SK-N-SH (cell line): ENCODE measurements at places on chromosomes 5 and 9.

DNA sequence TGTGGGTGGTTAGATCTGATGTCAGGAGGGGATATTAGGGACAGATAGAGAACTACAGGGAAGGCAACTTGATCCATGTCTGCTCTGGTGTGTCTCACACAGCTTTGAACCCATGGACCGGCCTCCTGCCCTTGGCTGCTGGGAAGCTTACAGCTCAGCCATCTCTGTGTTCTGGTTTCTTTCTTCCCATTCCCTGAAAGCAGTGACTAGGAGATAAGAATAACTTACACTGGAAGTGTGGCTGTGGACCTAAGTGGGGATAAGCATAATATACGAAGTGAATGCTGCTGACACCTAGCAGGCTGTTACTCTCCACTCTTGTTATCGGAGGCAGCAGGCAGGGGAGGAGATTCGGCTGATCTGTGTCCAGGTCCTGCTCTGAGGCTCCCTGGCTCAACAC lies 282.3 kb upstream of the TUT7 start:
- no peak for DNase-seq

GRCh38 chr9:117887941-117888340 lies 183.7 kb downstream of the TLR4 start:
- DNase-seq = no peak

DNA sequence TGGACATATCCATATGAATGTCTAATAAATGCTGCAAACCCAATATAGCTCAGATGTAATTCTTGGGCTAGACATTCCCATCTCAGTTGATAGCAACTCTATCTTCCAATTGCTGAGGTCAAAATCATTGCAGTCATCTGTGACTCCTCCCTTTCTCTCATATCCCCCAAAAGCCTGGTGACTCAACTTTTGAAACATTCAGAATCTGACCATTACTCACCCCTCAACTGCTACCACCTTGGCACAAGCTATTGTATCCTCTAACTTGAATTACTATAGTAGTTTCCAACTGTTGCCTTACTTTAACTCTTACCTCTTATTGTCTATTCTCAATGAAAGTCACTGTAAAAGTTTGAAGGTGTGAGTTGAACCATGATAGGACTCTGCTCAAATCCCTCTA lies 600.1 kb upstream of the RGMB start:
- DNase-seq = no peak

- DNase-seq = no peak
These were observed 29.3 kb upstream of the ABL1 start for GRCh38 chr9:130805510-130806326.

DNA sequence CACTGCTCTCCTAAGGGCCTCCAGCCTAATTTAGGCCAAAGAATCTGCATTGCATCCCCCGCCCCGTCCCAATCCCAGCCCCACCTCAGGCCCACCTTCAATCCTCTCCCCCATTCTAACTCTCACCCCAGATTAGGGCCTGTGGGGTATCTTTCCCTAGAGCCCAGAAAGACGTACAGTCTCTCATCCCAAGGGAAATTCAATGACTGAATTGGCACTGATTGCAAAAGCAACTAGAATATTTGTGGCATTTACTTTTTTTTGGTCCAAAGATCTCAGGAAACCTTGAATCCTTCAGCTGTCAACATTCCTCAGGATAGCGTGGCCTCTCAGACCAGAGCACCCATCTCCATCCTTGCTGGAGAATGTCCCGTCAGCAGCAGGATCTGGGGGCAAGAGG lies 30.6 kb downstream of the TRMO start:
- DNase-seq = no peak

- peak; percentile 91 for DNase-seq
These were observed at the start of gene FBXO10 for GRCh38 chr9:37575921-37576721. Gene FBXO10 (minus strand): TSS chr9:37576380. CDS start chr9:37541768, 34,612 bp downstream.

DNA sequence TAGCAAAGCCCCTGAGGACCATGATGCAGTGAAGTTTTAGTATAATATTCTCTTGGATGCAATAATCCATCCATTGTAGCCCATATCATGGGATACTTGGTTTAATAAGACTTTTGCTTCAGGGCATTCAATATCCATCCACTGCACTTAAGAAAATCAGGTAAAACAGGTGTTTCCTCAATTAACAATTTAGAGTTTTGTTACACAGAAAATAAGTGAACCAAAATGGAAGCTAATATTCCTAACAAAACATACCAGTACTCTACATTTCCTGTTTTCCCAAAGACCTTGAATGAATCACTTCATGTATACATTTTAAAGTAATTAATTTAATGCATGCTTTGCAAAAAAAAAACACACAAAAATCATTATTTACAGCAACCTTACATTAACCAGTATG lies 305.6 kb downstream of the NR2F1-AS1 start:
- DNase-seq = no peak

- DNase-seq = no peak
These were observed 38.7 kb downstream of the APC start for GRCh38 chr5:112776301-112776856.

DNA sequence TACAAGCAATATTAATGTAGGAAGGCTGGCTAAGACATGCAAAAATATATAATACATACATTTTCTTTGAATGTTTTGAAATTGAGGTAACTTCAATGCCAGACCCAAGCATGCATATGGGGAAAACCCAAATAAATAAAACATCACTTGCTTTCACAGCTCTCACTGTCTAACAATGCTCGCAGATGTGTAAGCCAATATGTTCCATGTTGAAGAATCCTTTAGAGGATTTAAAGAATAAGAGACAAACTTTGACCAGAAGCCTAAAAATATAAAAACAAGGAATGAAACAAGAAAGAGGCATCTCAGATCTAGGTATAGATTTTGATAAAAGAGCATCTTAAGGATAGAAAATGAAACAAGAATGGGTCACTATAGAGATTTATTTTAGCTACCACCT lies 354.2 kb downstream of the CDH10 start:
- no peak for DNase-seq

DNA sequence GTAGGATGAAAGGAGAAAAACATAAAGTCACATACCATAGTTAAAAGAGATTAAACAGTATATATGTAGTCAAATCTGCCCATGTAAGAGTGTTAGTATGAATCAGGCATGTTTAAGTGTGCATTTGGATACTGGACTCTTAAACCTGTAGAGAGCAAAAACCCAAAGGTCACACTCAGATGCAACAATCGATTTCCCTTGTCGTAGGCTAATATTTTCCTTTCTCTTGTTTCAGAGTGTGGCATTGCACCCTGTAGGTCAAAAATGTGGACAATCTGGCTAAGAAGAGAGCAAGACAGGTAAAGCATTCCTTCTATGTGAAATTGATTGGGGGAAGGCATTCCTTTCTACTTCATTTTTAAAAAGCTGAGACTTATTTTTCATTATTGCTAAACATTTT lies 8.9 kb downstream of the JAKMIP2 start:
- DNase-seq = no peak

DNA sequence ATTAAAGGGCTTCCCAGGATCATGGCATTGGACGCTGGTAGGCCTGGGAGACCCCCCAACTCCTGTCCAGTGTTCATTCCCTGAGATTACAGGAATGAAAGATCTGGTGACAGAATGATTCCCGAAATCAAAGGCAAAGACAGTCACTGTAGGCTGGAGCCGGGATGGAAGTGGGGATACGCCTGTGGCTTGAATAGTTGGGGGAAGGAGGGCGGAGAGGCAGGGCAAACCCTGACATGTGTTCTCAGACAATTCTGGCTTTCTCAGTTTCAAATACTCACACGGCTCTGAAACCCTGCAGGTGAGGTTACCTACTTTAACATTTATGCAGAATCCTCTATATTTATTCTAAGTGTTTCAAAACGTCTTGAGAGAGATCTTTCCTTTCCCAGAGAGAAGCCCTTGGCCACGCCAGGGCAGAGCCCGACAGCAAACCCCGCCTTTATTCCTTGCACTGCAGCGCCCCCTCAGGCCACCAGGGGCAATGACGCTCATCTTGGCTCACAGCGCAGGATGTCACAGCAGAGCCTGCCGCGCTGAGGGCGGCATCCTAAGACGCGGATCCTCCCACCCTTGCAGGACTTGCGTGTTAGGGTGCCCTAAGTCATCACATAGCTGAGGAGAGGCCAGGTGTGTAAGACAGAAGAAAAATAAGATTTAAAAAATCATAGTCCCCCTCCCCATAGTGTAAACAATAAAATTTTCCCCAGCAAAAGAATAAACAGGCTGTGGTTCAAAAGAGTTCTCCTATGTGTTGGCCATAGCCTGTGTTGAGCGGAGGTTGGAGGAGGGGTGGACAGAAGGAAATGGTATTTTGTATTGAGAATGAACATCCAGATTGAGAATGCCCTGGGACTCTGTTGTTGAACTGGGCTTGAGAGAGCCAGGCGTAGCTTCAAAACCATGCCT lies 284.5 kb downstream of the NTRK2 start:
- DNase-seq = peak; percentile 85

DNA sequence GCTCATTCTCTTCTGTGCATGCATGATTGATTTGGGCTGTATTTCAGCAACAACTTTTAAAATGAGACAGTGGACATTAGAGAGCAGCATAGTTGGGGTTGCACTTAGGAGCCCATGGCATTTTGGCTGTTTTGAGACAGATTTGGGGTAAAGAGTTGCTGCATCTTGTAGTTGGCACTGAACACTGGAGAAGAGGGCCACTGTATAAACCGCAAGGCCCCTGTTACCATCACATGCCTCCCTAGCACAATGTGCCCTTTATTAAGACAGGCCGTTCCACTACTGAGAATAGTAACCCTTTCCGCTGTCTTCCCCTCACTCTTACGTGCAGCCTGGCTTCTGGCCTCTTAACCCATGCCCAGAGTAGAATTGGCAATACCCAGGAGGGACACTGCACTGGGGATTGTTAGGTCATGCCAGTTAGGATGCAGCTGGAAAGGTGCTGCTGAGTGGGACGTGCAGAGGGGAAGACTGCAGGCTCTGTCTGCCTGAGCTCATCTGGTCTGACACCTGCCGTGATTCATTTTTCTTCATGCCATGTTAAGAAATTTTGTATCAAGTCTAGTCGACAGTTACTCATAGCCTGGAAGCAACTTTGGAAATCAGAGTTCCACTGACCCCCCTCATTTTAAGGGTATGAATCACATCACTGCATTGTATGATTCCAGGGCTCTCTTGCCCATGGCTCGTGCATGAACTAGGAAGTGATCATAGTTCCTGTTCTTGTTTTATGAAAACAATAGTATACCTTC lies 146.9 kb upstream of the DMRT1 start:
- no peak for DNase-seq

GRCh38 chr9:130465383-130466096 lies 20.8 kb downstream of the ASS1 start:
- DNase-seq = no peak

DNA sequence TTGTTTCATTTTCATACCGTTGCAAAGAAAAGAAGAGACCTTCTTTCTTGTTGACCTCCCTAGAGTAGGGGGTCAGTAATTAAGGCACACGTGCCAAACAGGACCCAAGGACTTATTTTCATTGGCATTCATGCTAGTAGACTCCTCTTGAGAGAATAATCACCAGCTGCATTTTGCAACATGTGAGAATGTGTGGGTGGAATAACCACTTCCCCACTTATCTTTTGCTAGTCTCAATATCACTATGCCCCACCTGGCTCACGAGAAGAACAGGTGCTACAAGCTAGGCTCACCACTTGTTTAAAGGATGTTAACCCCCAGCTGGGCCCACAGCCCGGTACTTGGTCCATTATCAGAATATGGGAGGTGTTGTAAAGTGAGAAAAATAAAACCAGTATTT lies 460.7 kb upstream of the MEF2C start:
- no peak for DNase-seq

DNA sequence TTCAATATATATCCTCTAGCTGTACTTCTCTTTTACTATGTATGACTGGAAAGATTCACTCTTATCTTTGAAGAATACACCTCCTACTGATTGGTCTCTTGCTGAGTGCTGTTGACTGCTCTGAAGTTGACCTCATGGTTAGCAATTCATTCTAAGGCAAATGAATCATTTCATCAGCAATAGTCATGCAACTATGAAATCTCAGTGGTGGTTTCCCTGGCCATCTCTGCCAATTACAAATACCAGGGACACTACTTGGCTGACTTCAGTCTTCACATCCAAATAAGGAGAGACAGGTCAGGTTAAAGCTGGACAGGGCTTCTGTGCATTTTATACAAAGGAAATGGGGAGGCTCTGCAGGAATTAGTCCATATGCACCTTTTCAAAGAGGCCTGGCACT lies 333.5 kb upstream of the ACTBL2 start:
- no peak for DNase-seq

GRCh38 chr5:169656125-169656901 lies 19.2 kb downstream of the DOCK2 start:
- no peak for DNase-seq

DNA sequence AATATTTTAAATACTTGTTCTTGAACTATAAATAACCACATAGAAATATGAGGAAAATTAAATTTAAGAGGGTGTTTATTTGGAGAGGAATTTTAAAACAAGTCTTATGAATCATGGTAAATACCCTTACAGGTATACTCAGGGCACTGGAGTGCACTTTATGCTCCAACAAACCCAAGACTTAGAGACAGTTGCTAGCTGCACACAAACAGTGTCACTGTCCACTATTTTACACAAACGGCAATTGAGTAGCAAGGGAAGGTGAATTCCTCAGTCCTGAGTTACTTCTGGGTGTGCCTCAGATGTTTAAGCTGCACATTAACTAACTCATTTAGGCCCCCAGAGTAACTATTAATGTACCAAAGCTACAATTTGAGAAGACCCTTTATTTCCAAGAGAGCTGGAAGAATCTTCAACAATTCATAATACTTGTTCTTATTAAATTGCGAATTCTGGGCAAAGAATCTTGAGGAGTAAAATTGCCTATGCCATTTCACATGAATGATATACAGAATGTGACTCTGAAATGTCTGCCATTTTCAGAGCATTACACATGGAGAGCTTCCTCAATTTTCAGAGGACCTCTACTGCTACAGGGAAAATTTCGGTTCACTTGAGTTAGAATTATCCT lies 371.2 kb downstream of the PDE4D start:
- no peak for DNase-seq

- no peak for DNase-seq
These were observed 121.3 kb upstream of the OSMR start for GRCh38 chr5:38724301-38725030.

DNA sequence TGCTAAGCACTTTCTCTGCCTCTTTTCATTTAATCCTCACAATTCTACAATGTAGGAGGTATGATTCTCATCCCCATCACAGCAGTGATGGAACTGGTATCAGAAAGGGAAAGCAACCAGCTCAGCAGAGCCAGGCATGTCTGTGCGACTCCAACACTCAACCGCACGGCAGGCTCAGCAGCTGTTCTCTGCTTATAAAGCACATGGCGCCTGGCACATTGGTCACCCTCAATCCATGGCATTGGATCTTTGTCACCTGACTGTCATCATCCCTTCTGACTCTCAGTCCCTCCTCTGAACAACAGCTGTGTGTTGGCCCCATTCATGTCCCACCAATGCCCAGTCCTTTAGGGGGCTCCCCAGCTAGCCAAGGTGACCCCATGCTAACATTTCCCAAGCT lies 45.1 kb upstream of the HAND1 start:
- DNase-seq = no peak
